ENCODE measurements at places on chromosomes 13 and 19.

DNA sequence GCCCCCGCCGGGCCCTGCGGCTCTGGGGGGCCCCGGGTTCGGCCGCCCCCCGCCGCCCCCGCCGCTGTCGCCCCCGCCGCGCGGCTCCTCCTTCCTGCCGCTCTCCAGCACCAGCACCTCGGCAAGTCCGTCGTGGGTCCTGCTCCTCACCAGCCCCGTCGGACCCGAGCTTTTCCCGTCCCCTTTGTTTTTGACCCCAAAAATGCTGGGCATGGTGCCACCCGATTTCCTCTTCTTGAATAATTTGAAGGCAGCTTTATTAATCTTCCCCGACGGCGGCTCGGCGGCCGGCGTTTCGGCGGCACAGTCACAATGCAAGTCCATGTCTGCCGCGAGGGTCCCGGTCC is 945 bp downstream of the AMER2 start:
- peak; percentile 19 for DNase-seq

GRCh38 chr13:51929699-51930098 is 67.9 kb downstream of the CCDC70 start:
- no peak for DNase-seq

DNA sequence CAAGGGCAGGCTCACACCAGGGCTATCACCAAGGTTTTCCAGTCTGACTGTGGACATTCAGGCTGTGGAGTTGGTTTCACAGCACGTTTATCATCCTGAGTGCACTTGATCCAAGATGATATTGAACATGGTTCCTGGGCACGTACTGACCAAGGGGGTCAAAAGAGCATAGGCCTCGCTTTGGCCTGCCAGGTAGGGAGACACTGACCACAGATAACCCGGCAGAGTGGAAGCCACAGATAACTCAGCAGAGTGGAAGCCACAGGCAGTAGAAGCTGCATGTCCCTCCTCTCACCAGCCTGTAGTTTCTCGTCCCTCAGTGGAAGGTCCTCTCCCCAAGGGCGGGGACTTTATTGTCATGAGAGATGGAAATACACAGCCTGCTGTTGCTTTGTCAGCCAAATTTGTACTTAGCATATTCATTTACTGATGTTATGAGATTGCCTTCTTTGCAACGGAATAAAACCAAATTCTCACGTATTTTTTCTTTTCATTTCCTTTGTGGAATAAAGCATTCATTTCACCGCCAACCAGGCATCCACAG is 8.8 kb upstream of the KRTDAP start:
- no peak for DNase-seq

DNA sequence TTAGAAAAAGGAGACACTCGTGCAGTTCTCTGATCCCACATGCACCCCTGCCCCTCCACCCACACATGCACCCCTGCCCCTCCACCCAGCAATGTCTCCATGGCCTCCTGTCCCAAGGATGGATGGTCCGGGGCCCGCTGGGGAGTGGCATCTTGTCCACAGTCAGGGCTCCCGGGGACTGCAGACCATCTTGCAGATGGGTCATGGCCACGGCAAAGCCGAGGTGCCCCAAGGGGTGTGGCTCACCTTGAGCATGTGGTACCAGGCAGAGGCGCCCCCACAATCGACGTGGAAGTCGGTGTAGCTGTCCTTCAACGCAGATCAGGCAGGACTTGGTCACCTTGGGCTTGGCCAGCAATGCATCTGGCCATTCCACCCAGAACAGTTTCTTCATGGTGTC is 216.7 kb downstream of the TUBA3C start:
- no peak for DNase-seq

DNA sequence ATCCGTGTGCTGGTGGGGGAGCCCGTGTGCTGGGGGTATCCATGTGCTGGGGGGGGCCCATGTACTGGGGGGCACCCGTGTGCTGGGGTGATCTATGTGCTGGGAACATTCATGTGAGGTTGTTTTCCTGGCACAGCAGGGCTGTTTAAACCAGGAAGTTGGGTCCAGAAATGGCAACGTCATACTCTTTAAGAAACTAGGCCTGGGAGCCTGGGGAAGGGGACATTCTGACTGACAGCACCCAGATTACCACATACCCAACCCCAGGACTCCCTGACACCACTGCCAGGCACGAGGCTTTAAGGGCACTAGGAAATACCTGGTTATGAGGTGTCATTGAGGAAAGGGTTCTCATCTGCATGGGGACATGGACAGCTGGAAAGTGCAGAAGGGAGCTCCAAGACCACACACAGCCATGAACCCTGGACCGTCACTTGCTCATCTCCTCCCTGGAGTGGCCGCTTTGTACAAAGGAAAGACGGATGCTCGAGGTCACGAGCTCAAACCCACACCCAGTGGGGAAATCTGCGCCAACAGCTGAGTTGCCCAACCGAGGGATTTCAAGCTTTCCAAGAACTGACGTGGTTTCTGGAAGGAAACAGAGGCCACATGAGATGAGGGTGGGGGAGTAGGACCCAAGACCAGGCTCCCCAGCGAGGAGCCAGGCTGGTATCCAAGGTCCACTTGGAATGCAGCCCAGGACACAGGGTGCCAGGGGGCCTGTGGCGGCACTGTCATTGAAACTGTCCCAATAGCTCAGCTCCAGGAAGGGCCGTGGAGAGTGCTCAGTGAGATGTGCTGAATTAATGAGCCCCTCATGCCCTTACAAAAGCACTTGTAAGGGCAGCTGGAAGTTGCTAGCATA is 40.9 kb downstream of the RAB20 start:
- no peak for DNase-seq

GRCh38 chr19:4327252-4327876 is 11.3 kb downstream of the STAP2 start:
- peak; percentile 87 for DNase-seq

DNA sequence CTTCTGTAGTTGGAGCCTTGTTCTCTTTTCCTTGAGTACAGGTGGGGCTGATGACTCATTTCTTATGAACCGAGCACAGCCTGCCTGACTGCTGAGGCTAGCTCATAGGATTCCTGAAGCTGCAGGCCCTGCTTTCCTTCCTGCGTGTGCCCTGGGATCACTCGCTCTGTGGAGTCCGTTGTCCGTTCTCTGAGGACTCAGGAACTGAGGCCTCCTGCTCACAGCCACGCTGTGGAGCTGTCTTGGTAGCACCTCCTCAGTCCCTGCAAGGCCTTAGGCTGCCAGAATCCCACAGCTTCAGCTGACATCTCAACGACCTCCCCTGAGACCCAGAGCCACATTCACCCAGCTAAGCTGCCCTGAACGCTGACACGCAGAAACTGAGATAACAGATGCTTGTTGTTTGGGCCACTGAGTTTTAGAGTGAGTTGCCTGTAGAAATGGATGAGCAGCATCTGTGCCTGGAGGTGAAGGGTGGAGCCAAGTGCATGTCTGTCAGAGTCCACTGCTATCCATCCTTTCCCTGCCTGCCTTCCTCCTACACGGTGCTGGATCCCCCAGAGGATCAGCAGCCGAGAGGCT is 72.9 kb downstream of the ARHGEF7 start:
- DNase-seq: no peak

DNA sequence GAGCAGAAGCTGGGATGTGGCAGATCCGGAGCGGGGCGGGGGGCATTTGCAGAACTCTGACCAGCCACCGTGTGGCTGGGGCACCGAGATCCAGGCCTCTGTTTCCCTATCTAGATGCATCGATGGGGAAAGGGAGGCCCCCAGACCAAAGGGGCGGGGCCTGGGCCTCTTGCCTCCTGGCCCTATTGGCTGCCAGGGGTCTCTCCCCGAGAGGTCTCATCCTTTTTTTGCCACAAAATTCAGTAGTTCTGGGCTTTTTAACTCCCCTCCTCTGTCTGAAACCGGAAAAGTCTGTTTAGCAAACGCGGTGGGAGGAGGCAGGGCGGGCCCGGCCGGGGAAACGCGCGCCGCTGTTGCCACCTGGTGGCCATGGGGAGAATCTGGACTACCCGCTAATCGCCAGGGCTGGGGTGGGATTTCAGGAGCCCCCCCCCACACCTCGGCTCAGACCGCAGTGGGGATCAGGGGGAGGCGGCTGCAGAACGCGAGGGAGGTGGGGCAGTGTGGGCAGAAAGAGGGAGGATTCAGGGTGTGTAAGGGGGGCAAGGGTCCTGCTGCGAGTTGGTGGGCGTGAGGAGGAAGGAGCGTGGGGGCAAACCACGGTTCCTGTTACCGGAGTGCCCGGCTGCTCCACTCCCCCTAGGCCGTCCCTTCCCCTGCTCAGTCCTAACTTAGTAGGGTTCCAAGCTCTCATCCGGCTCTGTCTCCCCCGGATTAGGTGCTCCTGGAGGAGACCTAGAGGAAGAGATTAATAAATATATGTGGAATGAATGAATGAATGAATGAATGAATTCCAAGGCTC is 28.3 kb downstream of the IL12RB1 start:
- peak; percentile 91 for DNase-seq

GRCh38 chr13:62360609-62361008 is 945.0 kb upstream of the PCDH20 start:
- DNase-seq: no peak

GRCh38 chr13:97896446-97896845 is 57.0 kb upstream of the IPO5 start:
- no peak for DNase-seq

GRCh38 chr13:29903996-29904395 is 53.6 kb upstream of the UBL3 start:
- DNase-seq: no peak

DNA sequence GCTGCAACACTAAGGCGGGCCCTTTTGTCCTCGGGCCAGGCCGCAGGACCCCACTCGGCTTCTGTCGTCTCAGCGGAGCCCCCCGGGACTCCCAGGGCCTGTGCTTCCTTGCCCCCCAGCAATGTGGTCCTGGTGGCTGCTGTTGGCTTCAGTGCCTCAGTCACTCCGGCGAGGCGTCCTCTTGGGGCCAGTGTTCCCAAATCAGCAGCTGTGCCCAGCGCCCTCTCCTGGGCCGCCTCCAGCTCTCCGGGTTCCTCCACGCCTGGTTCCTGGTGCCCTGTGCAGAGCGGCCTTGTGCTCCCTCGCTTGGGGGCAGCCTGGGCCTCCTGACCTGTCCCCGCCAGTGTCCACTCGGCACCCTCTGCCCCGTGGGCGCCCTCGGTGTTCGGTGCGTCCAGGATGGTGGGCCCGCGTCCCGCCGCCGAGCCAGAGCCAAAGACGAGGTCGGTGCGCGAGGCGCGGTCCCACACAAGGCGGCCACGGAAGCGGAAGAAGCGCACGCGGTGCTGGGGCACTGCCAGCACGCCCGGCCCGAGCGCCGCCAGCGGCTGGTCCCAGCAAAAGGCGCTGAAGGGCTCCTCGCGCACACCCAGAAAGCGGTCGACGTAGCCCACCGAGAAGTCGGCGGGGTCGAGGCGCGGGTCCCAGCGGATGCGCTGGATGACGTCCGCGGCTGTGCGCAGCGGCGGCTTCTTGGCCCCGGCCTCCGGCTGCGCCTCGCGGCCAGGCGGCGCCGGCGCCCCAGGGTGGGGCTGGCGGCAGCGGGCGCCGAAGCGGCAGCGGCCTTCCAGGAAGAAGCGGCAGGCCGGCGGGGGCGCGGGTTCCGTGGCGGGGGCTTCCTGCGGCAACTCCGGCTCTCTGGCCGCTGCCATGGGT is 685 bp downstream of the LENG9 start:
- peak; percentile 72 for DNase-seq

- no peak for DNase-seq
Measured at GRCh38 chr13:43307921-43308433, 284.6 kb downstream of the DNAJC15 start.

DNA sequence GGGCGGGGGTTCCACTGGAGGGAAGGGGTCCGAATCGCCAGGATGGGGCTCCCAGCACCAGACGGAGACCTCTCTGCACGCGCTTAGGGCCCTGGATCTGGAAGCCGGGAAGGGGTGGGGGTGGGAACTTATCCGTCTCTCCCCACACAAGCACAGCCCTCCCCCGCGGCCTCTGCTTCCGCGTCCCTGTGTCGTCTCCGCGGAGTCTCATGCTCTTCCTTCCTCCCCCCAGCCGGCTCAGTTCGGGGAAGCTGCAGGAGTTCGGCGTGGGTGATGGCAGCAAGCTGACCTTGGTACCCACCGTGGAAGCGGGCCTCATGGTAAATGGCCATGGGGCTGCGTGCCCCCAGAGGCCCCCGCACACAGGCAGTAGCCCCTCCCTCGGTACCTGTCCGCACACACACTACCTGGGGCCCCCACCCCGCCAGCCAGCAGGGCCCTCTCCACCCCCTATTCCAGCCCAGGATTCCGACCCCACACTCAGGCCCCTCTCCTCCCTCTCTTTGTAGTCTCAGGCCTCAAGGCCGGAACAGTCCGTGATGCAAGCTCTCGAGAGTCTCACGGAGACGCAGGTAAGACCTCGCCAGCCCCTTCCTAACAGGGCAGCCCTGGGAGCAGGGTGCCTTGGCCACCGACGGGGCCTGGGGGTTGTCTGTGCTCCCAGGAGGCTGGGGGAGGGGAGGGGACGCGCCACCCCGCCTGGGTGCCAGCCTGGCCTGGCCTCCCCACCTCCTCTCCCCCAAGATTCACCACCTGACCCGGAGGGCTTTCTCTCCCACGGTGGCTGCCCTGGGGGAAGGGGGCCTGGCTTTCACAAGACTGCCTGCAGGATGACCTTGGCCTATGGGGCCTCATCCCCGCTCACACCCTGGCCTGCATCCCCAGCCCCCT is 3.2 kb downstream of the MIDN start:
- no peak for DNase-seq

GRCh38 chr13:46101484-46102254 is 3.2 kb downstream of the CPB2 start:
- no peak for DNase-seq

All from iPS-NIHi11 (cell line).